ENCODE measurements at places on chromosomes 12 and 14.

DNA sequence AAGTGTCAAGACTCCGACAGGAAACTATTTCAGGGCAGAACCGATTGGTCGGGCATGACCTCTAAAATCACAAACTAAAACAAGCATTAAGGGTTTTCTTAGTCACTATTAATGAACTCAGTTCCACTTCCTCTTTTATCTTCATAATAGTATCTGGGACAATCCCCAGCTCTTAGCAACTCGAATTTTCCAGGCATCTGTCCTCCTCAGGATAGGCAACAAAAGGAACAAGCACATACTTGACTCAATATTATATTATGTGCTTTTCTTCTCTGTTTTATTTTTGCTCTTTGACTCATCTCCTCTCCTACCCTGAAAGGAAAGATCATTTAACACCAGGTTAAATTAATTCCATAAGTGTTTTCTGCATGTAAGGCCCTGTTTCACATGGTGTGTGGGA lies 638.3 kb upstream of the TBX3 start:
- peak; percentile 71 for DNase-seq

- no peak for DNase-seq
These were observed 30.0 kb downstream of the TMEM132D start for GRCh38 chr12:129873833-129874208.

GRCh38 chr14:75459099-75459741 lies 31.4 kb downstream of the JDP2 start:
- no peak for DNase-seq

DNA sequence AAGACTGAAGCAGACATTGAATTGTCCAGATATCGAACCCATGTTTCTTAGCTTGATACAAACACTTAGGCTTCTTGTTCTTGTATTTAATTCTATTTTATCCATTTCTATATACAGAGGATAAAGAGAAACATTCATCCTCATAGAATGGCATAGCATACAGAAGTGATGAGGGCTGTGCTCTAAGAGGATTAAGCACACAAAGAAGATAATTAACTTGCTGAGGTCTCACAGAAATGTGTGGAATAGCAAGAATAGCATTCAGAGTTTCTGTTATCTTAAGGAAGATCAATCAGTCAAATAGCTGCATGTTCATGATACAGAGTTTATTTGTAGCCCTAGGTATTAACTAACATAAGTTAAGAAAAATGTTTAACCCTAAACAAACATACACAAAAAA lies 27.3 kb upstream of the STRAP start:
- no peak for DNase-seq

- no peak for DNase-seq
These were observed 208.8 kb downstream of the VRK1 start for GRCh38 chr14:97005934-97006333.

DNA sequence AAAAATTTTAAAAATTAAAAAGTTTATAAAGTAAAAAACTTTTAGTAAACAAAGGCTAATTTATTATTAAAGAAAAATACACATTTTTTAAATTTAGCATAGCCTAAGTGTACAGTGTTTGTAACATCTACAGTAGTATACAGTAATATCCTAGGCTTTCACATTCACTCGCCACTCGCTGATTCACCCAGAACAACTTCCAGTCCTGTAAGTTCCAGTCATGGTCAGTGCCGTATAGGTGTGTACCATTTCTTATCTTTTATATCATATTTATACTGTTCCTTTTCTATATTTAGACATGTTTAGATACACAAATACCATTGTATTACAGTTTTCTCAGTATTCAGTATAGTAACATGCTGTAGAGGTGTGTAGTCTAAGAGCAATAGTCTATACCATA lies 28.9 kb downstream of the HEATR5A start:
- no peak for DNase-seq

DNA sequence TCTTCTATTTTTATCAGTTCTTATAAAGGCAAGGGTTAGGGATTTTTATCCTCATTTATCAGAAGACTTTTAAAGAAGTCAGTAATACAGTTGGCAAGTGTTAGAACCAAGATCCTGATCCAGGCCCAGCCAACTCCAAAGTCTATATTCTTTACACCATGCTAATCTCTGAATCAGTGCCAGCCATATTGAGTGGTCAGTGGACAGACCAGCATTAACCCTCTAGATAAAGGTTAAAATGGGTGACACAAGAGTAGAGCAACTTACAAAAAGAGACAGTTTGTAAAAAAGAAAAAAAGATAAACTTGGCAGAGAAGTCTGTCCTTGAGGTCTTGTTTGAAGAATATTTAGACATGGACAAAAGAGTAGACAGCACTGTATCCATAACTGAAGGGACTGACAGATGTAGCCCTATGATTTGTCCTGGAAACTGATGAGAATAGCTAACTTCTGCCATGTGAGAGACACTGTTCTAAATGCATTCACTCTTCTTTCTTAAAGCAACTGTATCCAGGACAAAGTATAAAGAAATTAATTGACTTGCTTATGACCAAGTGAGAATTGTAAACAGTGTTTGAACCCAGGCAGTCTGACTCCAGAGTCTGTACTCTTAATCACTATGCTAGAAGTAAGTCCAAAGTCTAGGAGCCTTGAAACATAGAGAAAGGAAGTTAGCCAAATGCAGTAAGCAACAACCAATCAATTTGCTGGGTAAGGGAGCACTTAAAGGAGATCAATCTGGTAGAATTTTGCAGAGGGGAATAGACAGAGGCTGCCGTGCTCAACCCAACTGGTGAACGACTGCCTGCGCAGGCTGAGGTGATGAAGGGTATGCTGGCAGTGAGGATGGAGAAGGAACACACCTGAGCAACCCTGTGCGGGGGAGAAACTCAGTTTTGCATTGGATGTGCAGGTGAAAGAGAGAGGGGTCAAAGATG lies 103.7 kb downstream of the TTC6 start:
- no peak for DNase-seq

- no peak for DNase-seq
These were observed 91.0 kb upstream of the EEA1 start for GRCh38 chr12:93019975-93020630.

DNA sequence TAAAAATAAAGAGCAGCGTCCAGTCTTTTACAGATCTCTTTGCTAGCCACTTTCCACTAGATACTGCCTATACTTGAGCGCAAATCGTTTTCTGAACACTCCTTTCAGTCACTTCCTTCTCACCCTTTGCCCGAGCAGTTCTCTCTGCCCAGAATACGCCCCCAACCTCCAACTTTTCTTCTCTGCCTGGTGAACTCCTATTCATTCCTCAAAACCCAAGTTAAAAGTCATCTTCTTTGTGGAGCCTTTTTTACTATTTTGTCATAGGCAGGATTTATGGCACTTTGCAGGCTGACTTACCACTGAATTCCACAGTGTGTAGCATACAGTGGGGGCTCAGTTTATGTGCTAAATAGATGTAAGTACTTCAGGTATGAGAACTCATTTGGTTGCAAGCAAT lies 4.0 kb downstream of the CCDC63 start:
- DNase-seq = no peak

- DNase-seq = no peak
These were observed 73.6 kb downstream of the GPR65 start for GRCh38 chr14:88078525-88078924.

GRCh38 chr12:58455136-58455535 lies 465.2 kb downstream of the LRIG3 start:
- DNase-seq = peak; percentile 20

DNA sequence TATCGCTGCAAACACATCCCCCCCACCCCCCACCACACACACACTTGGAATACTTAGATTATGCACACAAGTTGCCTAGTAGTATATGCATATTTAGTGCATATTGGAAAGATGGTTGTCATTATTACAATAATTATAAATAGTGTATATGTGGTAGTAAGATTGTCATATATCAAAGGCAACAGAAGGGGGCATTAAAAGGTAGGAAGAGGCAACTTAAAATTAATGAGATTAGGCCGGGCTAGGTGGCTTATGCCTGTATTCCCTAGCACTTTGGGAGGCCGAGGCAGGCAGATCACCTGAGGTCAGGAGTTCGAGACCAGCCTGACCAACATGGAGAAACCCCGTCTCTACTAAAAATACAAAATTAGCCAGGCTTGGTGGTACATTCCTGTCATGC lies 52.1 kb downstream of the GSC start:
- peak; percentile 11 for DNase-seq

DNA sequence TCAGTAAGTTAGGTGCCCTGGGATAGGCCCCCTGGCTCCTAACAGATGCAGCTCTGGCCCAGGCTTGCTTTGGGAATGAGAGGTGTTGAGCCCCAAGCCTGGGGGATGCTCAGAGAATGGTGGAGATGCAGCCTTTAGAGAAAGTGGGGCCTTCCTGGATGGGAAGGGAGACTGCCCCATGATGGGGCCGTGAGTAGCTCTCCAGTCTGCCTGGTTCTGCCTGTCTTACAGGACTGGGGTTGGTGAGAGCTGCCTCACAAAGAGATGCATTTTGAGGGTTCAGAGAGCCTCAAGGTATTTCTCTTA lies 523 bp upstream of the VRTN start:
- DNase-seq = no peak

DNA sequence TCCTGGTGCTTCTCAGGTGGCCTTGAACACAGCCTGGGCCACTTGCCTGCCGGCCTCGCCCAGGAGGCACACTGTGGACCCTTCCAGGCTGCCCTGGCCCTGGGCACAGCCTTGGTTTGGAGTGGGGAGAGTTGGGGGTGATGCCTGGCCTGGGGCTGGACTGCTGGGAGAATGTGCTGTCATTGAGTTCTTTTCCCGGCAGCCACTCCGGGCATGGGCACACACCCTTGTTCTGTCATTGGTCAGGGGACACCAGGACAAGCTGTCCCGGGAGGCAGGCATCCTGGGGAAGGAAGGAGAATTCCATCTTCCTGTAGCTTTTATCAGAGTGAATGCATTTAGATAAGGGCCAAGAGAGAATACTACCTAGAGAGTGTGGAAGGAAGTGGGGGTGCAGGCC lies 61.8 kb upstream of the RIN3 start:
- no peak for DNase-seq

DNA sequence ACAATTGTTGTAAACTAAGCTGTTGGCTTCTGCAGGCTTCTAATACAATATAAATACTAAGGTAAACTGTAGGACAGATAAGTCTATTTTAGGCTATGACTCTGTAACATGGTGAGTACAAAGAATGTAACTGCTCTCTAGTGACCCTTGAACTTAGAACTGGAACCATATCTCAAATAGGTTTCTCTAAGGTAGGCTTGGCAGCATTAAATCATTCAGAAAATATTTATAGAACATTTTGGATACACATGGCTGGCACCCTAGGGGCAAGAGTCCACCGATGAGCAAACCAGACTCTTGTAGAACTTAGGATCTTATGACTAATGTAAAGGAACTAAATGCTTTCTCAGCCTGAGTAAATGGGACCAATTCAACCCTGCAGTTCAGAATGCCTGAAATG lies 19.4 kb upstream of the SLC25A3 start:
- no peak for DNase-seq

GRCh38 chr12:58540480-58541299 lies 379.6 kb downstream of the LRIG3 start:
- peak; percentile 88 for DNase-seq

Data from AG10803 (cell line).